ENCODE measurements at places on chromosomes 13 and 19. TPM values are rescaled to one million over a fixed set of nuclear protein-coding genes. Genes with fewer than 3 reads are reported as not detected.

DNA sequence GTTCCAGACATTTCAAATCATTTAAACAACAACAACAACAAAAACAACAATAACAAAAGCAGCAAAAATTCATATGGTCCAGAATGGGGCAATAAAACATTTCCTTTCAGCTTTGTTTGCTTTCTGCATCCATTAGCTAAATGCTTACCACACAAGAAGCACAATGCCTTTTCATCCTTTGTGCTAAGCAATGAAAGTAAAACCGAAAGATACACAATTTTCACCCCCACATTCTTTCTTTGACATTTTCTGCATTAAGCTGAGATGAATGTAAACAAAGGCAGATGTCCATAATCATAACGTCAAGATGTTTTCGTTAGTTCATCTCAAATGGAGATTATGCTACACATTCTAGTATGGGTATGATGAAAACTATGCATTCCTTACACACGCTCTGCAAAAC is 568.5 kb downstream of the SLITRK6 start:
- no peak for DNase-seq

ITGBL1 gene
- 100 TPM for total RNA-seq

DNA sequence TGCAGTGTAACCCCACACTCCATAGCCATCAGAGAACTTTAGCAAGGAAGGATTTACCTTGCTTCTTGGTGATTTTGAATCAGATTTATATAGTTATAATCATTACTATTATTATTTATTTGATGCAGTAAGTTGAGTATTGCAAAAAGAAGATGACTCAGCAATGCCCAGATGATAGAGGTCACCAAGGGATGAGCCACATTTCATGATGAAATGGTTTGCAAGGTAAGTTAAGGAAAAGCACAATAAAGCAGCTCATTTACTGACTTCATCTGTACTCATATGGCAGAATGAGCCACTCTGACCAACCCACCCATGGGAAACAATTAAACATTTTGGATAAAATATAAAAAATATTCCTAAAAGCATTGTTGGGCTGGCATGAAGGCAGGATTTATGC is 59.1 kb downstream of the AKAP11 start:
- DNase-seq, result no peak

MIR17HG gene
- 0.74 TPM for total RNA-seq

- DNase-seq, result peak; percentile 19
Observed at GRCh38 chr13:79522583-79522982, 41.6 kb downstream of the NDFIP2 start.

GRCh38 chr13:21020581-21020980 is 40.8 kb downstream of the LATS2 start:
- no peak for DNase-seq
